ENCODE measurements at places on chromosomes 3 and 15. TPM values are rescaled to one million over a fixed set of nuclear protein-coding genes. Genes with fewer than 3 reads are reported as not detected.

Gene CGNL1
- total RNA-seq = 10.2 TPM

Gene RTP3
- total RNA-seq = not detected

Gene ATOSA
- 7.5 TPM for total RNA-seq

Gene GMNC
- not detected for total RNA-seq

Gene MUC4
- total RNA-seq = not detected

Gene ABI3BP
- 6.8 TPM for total RNA-seq

Gene ACKR2
- 3.9 TPM for total RNA-seq

Gene ACVR2B
- 1.1 TPM for total RNA-seq

Data from pericardium fibroblast (primary cell).